Tibial nerve (tissue), 4 donors: ENCODE measurements at places on chromosomes 3 and 15. TPM values are rescaled to one million over a fixed set of nuclear protein-coding genes. Genes with fewer than 3 reads are reported as not detected.

Gene ACOX2
- total RNA-seq: 18.6 TPM

Gene SH2D7
- total RNA-seq: not detected

Gene AP3B2
- 0.59 TPM for total RNA-seq

- DNase-seq: no peak
Observed at GRCh38 chr15:86040356-86041033, 39.2 kb upstream of the AGBL1 start.

GRCh38 chr3:9653565-9654248, 4.4 kb downstream of the MTMR14 start:
- DNase-seq: no peak

DNA sequence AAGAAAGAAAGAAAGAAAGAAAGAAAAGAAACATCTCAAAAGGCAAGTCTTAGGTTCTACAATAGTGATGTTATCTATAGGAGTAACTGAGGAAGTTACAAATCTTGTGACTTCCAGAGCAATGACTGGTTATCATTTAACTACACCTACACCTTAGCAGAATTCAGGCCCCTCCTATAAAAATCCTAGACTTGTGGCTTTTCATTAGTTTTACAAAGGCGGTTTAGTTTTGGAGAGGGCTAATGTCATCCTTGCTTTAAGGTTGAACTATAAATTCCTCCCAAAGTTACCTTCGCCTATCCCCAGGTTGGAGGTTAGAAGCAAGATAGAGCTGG, 4.1 kb upstream of the SCAP start:
- no peak for DNase-seq

Gene SAMD7
- not detected for total RNA-seq

DNA sequence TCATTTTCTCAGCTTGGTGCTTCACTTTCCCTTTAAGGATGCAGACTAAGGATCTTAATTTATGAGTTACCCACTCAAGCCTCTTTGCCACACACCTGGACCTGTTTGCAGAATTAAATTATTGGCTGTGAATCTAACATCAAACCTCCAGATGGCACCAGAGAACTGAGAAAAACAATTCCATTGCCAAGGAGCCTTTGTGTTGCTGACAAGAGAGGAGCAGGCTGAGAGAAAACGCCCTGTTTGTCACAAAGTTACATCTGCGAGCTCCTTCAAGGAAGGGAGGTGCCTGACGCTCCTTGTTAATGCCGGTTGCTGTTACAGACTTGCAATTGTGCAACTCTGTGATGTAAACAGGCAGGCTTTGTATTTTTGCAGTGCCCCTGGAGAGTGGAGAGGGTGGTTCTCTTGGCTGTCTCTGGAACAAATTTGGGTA, 36.3 kb upstream of the TMC3 start:
- peak; percentile 82 for DNase-seq

GRCh38 chr3:69890691-69891090, 108.8 kb upstream of the SAMMSON start:
- DNase-seq: no peak

Gene EXD1
- total RNA-seq: not detected

- DNase-seq: no peak
Observed at GRCh38 chr3:66473181-66473580, 27.6 kb downstream of the LRIG1 start.

DNA sequence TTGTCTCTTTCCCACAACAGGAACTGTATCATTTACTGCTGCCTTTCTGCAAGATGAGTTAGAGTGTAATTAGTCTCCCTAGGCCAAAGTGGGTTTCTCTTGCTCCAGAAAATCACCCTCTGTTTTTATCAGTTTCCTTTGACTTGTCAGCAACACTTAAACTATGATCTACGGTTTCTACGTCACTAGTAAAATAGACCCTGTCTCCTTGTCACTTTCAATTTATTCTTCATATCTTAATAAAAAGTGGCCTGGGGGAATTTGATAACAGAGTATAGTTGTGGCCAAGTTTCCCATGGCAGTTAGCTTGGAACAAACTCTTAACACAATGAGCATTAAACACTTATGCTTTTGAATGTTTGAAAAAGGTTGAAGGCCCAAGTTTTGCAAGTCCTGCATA, 79.6 kb downstream of the CGNL1 start:
- DNase-seq: no peak

DNA sequence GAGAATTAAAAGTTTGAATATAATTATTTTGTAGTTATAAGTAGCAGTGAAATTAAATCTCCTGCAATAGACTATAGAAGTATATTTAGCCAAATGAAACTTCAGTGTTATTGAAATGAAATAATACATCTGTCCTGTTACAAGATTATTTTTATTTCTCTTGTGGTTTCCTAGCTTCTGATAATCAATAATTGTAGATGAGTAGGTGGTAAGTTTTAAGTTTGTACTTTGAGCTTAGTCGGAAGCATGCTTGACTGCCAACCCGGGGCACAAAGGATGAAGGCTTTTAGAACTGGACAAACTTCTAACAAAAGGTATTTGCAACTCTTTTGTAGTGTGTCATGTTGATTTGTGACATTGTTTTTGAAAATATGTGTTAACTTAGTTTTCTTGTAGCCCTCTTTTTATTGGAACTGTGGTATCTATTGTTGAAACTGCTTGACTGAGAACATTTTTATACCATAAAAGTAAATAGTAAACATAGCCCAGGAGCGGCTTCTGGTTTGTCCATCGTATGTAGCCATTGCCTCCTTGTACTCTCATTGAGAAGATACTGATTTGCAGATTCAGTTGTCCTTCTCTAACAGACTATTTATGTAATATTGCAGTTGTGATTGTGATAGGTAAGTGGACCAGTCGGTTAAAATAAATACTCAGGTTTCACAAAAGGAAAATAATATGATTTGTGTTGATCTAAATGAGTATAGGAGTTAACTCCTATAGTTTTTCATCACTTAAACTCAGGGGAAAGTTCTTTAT, 2.9 kb downstream of the CTNNB1 start:
- no peak for DNase-seq
